Hematopoietic multipotent progenitor cell treated with erythropoietin and hydrocortisone succinate and interleukin-3 and kit ligand, for 6 days (in vitro differentiated cells): ENCODE measurements at places on chromosomes 11 and 22.

GRCh38 chr11:74468936-74469335 lies 1.6 kb upstream of the KCNE3 start:
- no peak for DNase-seq

DNA sequence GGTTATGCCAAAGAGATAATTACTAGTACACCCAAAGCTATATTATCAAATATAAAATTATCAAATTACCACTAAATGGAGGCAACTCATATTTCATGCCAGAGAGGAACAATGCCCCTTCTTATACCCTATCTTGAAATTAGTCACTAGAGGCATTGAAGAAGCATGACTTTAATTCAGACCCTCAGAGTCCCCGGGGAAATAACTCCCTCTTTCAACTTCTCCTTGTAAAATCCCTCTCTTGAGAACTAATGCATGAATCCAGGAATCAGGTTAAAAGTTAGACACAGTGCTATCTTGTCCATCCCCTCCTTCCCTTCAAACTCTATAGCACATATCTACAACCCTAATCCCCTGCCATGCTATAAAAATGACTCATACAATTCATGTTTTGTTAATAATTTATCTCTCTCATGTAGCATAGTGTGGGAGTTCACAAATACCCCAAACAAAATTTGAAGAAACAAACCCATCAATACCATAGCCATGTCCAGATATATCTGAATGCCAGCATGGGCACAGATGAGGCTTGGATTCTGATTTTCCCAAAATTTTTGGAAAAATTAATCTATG lies 665.4 kb downstream of the KCNA4 start:
- DNase-seq = no peak

GRCh38 chr22:17418890-17419324 lies 49.6 kb downstream of the CECR2 start:
- no peak for DNase-seq

GRCh38 chr11:64654958-64655541 lies 64.0 kb downstream of the SLC22A12 start:
- DNase-seq = peak; percentile 56

DNA sequence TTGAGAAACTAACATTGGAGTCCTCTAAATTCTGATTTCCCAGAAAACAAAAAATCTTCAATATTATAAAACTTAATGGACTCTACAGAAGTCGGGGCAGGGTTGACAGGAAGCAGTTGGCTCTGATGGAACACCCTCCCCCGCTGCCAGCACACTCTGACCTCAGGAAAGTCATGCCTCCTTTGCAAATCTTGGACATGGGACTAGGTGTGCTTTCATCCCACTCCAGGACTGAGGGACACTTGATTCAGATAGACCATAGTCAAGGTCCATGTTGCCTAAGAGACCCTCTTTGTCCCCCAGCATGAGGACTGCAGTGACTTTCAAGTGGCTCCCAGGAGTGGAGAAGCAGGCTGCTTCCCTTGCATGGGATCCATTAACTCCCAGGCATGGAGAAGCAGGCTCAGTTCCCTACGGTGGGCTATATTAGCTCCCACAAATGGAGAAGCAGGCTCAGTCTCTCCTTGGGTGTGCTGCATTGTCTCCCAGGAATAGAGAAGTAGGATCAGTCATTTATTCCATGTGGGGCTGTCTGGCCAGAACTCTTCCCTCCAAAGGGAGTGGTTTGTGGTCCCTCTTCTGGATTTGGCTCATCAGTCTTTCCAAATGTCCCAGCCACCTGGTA lies 38.3 kb downstream of the C22orf31 start:
- DNase-seq = no peak

GRCh38 chr22:42228483-42228882 lies 42.0 kb downstream of the TCF20 start:
- no peak for DNase-seq

DNA sequence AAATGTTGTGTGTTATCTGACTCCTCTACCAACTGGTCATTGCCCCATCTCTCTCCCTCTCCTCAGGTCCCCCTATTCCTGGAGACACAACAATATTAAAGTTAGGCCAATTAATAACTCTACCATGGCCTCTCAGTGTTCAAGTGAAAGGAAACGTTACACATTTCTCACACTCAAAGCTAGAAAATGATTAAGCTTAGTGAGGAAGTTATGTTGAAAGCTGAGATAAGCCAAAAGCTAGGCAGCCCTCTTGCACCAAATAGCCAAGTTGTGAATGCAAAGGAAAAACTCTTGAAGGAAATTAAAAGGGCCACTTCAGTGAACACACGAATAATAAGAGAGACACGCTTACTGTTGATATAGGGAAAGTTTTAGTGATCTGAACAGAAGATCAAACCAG lies 6.9 kb downstream of the DLG2 start:
- DNase-seq = no peak

- peak; percentile 19 for DNase-seq
Observed at GRCh38 chr11:17230867-17231851, 23.4 kb upstream of the PIK3C2A start.

DNA sequence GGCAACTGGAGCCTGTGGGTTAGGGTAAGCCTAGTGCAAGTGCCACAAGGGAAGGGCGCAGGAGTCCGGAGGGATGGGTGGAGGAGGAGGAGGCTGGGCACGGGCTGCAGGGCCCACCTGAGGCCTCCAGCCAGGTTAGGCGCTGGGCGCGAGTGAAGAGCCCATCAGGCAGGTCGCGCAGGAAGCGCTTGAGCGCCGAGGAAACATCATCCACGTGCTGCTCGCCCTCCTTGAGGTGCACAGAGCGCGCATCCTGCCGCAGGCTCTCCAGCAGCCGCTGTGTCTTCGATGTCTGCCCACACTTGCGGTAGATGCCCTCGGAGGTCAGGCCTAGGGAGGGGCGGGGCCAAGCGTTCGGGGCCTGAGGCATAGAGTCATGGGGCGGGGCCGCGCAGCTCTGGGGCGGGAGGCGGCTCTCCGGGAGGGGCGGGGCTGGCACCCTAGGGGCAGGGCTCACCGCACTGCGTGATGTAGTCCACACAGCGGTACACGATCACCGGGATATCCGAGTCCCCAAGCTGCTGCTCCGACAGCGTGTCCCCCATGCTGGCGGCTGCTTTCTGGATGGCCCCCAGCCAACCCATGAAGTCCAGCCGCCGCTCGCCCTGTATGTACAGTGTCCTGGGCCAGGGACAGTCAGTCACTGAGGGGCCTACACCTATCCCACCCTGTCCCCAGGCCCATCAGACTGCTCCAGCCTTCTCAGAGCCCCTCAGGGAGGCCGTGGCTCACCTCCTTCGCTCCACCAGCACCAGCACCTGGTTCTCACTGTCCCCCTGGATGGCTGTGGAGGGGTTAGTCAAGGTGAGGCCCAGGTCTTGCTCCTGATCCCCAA lies 22.9 kb upstream of the PDE2A start:
- DNase-seq = peak; percentile 28

- DNase-seq = no peak
Observed at GRCh38 chr22:44358709-44359440, 46.1 kb upstream of the SHISAL1 start.

DNA sequence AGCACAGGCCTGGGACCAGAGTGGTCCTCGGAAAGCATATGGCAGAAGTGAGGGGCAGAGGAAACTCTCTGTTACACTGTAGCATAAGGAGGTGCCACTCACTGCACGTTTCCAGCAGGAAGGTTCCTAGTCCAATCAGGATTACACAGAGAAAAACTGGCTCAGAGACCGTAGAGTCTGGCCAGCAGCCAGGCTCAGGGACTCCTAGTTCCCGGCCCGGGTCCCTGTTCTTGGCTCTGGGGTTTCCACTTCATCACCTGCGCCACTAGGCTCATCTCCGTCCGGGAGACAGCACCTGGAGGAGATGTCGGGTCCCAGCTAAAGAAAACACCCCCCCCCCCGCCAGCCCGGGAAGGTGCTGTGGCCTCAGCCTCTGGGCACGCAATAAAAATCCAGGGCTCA lies 1.1 kb downstream of the TTLL12 start:
- DNase-seq = peak; percentile 58

GRCh38 chr22:37215890-37216289 lies 3.6 kb upstream of the SSTR3 start:
- DNase-seq = no peak

- DNase-seq = no peak
Observed at GRCh38 chr11:70779433-70780245, 381.3 kb downstream of the CTTN start.

DNA sequence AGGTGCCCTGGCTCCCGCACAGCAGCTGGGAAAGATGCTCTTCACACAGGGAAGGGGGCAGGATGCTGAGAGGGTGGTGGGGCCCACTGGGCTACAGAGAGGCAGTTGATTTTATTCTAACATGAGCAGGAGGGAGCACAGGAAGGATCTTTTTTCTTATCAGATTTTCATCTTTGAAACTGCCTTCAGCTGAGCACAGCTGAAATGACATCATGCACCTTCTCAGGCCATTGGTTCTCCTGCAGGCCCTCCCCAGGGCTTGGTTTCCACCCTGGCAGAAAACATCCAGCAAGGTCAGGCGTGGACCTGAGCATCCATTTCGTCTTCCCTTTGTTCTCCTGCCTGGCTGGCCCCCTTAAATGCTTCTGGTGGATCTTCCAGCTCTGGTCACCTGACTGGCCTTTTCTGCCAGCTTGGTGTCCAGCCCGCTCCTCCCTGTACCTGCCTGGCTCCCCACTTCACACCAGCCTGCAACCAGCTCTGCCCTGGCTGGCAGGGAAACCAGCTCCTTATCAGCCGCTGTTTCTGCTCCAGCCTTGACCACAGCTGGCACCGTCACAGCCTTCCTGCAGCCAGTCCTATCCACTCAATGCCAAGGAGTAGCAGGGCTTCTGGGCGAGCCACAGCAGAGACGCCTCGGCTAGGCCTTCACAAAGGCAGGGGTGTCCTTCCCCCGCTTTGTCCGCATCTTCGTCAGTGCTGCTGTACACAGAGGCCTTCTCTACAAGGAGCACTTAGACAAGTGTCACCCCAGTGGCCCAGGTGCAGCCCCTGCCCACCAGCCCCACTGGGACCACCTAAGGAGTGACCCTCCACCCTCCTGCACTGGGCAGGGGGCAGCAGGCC lies 36.5 kb downstream of the TOM1 start:
- peak; percentile 75 for DNase-seq

- DNase-seq = peak; percentile 78
Observed at GRCh38 chr11:129279326-129280026, 87.4 kb upstream of the ARHGAP32 start.

- DNase-seq = peak; percentile 3
Observed at GRCh38 chr11:24509114-24509513, 12.3 kb downstream of the LUZP2 start.

GRCh38 chr22:37371911-37372310 lies 55.4 kb downstream of the ELFN2 start:
- DNase-seq = no peak

GRCh38 chr11:14499560-14500180 lies at the start of gene COPB1:
TSS of gene COPB1 (minus strand) at chr11:14499811. CDS start at chr11:14498928, 883 bp downstream.
- DNase-seq = peak; percentile 97

DNA sequence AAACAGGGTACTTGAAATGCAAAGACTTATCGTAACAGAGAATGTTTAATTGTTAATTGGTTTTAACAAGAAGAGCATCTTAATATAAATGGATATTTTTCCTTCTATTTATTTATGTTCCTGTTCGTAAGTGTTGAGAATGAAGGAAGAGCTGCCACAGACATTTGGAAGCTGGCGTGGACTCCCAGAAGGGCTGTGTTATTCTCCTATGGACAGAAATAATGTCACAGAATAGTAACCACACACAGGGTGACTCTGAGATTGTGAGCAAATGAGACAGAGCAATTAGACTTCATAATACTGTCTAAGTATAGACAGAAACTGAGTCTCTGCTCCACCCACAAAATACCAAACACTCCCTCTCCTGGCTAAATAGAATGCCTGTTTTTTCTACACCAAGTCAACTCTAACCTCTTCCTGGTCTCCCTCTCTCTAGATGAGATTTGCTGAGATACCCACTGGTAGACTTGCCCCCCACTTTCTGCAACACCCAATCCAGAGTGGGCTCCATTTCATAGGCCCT lies 6.1 kb downstream of the APOL3 start:
- DNase-seq = peak; percentile 45

DNA sequence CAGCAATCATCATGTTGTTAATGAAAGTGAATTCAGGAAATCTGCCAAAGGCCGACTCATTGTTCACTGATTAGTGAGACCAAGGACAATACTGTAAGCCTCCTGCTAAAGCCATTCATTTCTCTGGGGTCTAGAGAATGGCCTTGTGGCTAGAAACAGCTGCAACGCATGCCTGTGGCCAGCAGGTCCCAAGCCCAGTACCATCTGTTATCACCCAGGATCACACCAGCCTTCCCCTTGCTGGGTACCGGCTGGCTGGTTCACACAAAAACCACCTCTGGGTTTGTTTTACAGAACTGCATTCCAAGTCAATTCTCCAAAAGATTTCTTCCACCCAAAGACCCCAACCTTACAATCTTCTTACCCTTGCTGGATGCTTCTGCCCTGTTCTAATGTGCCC lies 1.1 kb downstream of the PLAAT5 start:
- DNase-seq = peak; percentile 57

GRCh38 chr11:106969644-106970355 lies 48.5 kb downstream of the GUCY1A2 start:
- DNase-seq = no peak

DNA sequence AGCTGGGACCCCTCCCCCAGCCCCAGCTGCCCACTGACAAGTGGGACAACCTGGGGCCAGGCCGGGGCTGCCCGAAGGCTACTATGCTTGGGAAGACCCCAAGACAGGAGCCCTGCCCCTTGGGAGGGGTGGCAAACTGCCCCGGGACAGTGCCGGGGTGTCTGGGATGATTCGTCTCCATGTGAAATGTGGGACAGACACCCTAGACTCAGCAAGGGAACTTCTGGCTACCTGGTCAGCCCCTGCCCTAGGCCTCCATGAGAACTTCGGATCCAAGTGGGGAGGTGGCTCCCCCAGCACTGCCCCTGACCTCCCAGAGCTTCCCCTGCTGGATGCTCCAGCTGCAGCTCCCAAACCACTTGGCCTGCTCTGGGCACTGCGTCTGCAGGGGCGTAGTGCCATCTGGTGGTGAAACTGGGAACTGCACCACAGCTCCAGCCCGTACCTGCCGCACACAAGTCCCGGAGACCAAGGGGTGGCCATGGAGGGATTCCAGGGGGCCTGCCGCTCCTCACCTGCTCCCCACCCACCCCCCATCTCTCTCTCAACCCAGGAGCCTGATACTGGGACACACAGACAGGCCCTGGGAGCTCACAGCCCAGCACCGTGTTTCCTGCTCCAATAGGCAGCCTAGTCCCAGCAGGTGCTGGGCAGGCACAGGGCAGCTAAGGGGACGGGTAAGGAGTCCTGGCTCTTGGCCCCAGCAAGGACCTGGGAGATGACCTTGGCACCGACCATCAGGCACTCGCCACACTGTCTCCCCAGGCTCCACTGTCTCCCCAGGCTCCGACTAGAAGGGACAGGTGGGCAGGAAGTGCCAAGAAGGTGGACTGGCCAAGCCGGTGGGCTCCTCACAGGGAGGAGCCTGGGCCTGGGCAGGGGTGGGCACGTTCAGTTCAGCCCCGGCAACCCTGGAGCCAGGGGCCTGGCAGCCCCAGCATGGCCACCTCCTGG lies 194.1 kb downstream of the IGLL1 start:
- peak; percentile 81 for DNase-seq

GRCh38 chr11:66345316-66345649 lies 379 bp upstream of the BRMS1 start:
- no peak for DNase-seq
